HepG2 (cell line): ENCODE measurements at places on chromosomes 7 and 10.

DNA sequence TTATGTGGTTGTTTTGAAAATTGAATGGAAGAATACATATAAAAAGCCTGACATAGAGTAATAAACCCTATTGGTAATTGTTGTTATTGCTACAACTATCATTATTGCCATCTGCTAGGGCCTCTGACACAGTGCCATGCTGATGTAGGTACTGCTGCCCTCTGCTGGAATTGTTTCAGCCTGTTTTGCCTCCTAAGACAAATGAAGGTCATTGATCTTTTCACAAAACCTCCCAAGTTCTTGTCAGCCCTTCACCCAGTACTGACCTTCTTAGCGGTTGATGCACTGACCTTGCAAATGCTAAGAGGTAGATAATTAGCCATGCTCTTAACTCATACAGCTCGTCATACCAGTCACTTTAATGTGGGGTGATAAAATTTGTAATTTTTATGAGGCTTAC, 975.2 kb downstream of the SORCS1 start:
- DNase-seq, result peak; percentile 5

- DNase-seq, result no peak
These were observed 189.6 kb downstream of the CTTNBP2 start for GRCh38 chr7:117683430-117684175.

DNA sequence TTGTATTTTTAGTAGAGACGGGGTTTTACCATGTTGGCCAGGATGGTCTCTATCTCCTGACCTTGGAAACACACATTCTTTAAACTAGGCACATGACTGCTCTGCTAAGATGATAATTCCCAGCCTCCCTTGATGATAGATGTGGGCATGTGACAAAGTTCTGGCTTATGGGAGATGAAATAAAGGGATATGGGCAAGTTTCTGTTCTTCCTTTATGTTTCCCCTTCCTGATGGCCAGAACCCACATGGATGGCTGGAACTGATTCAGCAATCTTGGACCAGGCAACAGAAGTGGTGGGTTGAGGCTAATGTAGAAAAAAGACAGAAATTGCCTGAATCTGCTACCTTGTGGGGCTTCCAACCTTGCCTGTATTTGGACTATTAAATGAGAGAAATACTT, 60.7 kb upstream of the NRP1 start:
- DNase-seq, result no peak

GRCh38 chr7:25093268-25093826, 31.7 kb downstream of the CYCS start:
- DNase-seq, result peak; percentile 70

DNA sequence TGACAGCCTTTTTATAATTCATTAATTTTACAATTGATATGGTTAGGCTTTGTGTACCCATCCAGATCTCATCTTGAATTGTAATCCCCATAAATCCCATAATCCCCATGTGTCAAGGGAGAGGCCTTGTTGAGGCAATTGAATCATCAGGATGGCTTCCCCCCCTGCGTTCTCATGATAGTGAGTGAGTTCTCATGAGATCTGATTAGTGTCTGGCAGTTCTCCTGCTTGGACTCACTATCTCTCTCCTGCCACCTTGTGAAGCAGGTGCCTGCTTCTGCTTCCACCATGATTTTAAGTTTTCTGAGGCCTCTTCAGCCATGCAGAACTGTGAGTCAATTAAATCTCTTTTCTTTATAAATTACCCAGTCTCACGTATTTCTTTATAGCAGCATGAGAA, 165.7 kb upstream of the GNAI1 start:
- DNase-seq, result no peak

- DNase-seq, result no peak
These were observed 104.5 kb downstream of the CXCL12 start for GRCh38 chr10:44280226-44281014.

GRCh38 chr7:39406467-39406866, 159.7 kb upstream of the YAE1 start:
- DNase-seq, result peak; percentile 62

GRCh38 chr10:103692436-103692951, 162.9 kb downstream of the SH3PXD2A start:
- DNase-seq, result no peak

DNA sequence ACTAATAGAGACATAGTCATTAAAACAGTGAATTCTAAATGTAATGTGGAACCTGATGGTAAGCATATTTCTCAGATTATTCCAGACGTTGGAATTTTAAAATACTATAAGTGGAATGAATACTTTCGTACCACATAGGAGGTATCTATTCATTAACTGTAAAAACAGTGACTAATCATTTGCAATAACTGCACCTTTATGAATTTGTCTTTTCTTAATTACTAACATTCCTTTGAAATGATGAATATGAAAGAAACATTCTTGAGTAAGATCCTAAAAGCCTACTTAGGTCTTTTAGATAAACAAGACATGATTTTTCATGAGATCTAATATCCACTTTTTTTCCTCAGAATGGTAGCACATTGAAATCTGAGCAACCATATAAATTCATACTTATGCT, 549.0 kb upstream of the LRRN3 start:
- no peak for DNase-seq

DNA sequence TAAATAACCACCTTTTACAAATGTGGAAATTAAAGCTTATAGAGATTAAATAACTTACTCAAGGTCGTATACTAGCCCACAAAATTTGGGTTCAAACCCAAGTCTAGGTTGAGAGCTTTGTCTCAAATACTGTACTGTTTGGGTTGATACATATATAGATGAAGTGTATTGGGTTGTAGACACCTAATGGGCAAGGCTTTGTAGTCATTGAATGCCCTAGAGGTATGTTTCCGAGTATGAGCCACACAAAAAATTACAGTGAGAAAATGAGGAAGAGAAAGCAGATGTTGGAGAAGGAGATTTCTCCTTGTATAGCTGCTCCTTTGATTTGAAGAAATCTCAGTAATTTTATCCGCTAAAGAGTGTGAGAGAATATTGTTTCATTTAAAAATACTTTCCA, 60.6 kb downstream of the C1GALT1 start:
- DNase-seq, result no peak

DNA sequence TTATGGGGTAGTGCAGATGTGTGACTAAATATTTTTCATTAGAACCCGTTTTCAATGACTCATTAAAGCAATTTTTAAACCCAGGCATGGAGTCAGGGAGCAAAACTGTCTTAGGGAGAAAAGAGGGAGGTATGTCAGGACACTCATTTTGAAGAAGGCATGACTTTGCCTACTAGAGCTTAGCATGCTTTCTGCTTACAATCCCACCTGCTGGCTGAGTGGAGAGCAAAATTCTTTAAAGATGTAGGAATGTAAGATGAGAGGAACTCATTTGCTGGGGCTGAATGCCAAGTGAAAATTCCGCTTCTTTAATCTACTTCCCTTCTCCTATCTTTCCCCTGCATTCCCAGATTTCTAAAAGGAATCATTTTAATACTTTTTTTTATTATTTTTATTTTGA, 232.6 kb downstream of the GALNT17 start:
- no peak for DNase-seq

GRCh38 chr7:8232999-8233847, 28.7 kb downstream of the ICA1 start:
- no peak for DNase-seq
